ENCODE measurements at places on chromosomes 3 and 15.
A peak's percentile ranks its signal among the peaks of the same experiment; 100 is the strongest.

GRCh38 chr3:103991461-103992115 lies 1375.1 kb upstream of the ALCAM start:
- DNase-seq, result no peak

- peak; percentile 20 for DNase-seq
Measured at GRCh38 chr3:65672871-65673815, 365.6 kb downstream of the MAGI1 start.

- no peak for DNase-seq
Measured at GRCh38 chr15:42984493-42985034, 64.0 kb upstream of the TTBK2 start.

GRCh38 chr15:95347837-95348236 lies 982.7 kb upstream of the NR2F2 start:
- no peak for DNase-seq

DNA sequence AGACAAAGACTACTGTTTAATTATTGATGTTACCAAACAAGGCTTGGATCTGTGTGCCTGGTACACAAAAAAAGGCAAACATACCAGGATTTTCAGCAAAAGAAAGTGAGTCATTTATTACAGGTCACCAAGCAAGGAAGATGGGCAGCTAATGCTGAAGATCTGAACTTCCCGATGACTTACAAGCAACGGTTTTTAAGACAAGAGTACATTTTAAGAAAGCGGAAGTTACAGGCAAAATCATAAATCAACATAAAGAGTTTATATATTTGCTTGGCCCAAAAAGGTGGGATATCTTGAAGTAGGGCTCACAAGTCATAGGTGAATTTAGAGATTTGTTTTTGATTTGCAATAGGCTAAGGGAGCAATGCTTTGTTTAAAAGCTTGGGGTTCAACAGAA lies 125.4 kb upstream of the SPATA16 start:
- DNase-seq, result no peak

GRCh38 chr3:99663977-99664376 lies 25.6 kb downstream of the COL8A1 start:
- DNase-seq, result no peak

DNA sequence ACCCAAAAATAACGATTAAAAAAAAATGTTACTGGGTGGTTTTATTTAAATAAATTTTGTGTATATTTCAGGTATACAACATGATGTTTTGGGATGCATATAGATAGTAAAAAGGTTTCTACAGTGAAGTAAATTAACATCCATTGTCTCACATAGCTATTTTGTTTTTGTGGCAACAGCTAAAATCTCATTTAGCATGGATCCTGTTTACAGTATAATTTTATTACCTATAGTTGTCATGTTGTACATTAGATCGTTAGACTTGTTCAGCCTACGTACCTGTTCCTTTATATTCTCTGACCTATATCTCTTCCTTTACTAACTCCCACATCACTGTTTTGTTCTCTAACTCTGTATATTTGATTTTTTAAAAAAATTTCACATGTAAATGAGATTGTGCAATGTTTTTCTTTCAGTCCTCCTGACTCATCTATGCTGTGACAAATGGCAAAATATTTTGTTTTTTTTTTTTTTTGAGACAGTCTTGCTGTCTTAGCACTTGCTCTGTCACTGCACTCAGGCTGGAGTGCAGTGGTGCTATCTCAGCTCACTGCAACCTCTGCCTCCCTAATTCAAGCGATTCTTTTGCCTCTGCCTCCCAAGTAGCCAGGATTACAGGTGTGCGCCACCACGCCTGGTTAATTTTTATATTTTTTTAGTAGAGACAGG lies 45.6 kb downstream of the OIP5 start:
- no peak for DNase-seq

DNA sequence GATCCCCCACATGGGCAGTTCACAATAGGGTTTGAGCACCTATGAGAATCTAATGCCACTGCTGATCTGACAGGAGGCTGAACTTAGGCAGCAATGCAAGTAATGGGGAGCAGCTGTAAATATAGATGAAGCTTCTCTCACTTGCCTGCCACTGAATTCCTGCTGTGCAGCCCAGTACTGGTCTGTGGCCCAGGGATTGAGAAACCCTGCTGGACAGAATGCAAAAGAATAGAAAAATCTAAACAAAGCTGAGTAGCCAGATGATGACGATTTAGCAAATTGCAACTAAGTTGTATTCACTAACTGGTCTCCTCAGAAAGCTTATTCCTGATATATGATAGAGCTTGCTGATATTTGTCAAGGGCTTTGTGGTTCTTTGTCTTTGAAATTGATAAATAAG lies 34.3 kb upstream of the APH1B start:
- DNase-seq, result no peak

GRCh38 chr3:51123531-51123930 lies 261.6 kb upstream of the MANF start:
- DNase-seq, result no peak

GRCh38 chr3:33218446-33219174 lies at the start of gene SUSD5:
SUSD5 (minus strand) TSS chr3:33218810; CDS start chr3:33218797, 13 bp downstream.
- DNase-seq, result no peak

DNA sequence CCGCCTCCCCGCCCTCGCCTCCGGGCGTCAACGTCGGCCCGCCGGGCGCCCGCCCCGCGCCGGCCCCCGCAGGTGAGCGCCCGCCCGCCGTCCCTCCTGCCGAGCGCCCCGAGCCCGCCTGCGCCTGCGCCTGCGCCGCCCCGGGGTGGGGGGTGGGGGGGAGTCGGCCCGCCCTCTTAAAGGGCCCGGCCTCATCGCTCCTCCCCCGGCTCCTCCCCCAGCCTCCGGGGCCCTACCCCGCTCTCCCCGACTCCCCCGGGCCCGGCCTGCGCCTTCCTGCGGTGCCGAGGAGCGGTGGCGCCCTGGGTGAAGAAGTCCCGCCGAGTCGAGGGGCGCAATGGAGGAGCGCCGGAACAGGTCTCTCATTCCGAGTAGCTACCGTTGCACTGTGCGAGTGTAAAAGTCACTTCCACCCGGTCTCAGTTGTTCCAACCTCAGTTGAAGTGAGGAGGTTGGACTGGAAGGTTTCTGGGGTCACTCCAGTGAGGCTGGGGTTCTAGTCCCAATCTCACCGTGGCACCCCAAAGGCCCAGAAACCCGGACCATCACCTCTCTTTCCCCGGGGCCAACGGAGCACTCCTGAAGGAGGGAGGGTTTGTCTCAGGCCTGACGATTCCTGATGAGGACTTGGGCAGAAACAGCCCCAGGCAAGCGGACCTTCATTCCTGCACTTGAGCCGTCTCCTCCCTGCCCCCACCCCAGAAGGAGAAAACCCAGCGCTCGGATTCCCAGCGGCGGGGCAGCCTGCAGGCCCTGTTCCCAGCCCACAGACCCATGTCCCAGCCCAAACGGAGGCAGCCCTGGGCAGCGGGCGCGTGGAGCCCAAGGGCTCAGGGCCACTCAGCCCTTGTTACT lies 1.5 kb upstream of the TNK2 start:
- peak; percentile 91 for DNase-seq

- DNase-seq, result no peak
Measured at GRCh38 chr15:64854526-64854925, 12.8 kb downstream of the PLEKHO2 start.

GRCh38 chr15:39616731-39617455 lies 36.0 kb downstream of the THBS1 start:
- DNase-seq, result no peak

DNA sequence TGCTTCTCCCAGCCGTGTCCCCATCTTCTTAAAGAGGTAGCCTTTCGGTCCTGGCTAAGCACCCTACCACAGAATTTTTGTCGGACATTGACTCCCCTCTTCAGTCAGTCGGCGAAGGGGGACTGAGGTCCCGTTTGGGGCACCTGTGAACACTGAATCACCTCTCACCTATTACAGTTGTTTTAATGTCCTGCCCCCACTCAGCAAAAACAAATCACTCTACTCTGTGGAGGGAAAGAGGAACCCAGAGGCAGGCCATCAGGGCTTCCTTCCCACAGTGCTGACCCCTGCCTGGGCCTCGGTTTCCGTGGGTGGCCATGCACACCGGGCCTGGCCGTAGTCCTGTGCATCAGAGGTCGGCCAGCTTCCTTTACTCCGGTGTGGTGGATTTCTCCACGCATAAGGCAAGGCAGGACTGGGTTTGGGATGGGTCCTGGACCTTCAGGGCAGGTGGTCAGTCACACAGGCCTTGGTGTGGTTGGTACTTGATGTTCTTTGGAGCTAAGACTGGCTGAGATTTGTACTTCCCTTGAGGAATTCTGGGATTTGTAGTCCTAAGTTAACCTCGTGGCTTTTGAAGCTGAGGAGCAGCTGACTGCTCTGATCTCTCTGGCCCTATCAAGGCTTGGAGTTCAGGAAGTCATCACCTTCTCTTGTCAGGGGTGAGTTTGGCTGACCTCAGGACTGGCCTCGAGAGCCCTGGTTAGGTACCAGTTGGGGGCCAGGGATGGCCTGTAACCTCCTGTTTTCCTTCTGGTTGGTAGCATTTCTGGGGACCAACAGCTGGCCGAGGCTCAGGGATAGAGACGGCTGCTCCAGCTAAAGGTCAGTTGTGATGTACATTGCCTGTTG lies 627 bp upstream of the FAM131A start:
- DNase-seq, result no peak

DNA sequence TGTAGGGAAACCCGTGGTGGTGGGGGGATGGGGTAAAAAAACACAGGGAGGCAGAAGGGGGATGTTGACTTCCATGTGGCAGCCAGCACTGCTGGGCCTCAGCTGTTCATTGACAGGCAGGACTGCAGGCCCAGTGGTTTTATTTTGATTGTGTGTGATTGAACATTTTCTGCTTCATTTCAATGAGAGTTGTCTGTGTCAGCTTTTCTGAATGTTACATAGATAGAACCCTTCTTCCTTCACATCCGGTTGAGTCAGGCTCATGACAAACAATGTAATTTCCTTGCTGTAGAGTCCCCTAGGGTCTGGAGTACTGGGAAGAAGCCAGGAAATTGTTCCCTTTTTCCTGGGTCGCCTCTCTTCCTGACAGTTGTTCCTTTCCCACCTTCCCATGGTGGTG lies 8.2 kb upstream of the RPP25 start:
- DNase-seq, result no peak

DNA sequence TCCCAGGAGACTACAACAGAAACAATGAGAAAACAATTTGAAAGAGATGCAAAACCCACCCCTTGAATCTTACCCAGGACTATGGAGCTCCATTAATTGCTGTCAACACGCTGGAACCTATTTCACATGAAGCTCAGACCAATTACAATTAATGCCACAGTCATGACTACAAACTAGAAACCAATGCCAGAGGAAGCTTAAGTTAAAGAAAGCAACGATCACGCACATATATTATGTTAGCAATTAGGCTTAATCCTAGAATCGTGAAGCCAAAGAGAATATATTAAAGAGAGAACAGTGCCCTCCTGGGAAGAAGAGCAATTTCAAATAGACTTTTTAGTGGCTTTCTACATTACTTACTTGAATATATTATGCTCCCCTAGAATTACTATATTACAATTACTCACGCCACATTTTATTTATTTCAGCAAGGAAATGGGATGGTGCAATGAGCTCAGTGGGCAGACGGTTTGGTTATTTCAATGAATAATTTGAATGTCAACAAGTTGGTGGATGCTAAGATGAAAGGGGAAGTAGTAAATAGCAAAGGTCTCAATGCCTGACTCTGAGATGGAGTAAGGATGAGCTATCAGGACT lies 125.5 kb downstream of the GREM1 start:
- DNase-seq, result no peak

DNA sequence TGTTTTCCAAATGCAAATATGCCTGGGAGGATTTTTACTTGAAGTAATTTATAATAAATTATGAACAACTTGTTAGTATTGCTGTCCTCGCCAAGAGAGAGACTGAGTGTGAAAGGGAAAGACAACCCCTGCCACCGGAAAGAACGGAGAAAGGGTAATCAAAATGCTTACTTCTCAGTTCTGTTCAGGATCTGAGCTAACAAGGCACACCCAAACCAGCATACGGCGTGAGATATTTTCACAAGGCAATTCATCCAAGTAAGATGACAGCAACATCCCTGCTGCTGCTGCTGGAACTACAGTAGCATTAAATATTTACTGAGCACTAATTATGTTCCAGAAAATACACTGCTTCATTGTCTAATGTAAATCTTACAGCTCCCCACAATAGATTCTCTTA lies 96.1 kb downstream of the KBTBD8 start:
- no peak for DNase-seq

- DNase-seq, result no peak
Measured at GRCh38 chr3:188978421-188979171, 193.2 kb upstream of the TPRG1 start.

DNA sequence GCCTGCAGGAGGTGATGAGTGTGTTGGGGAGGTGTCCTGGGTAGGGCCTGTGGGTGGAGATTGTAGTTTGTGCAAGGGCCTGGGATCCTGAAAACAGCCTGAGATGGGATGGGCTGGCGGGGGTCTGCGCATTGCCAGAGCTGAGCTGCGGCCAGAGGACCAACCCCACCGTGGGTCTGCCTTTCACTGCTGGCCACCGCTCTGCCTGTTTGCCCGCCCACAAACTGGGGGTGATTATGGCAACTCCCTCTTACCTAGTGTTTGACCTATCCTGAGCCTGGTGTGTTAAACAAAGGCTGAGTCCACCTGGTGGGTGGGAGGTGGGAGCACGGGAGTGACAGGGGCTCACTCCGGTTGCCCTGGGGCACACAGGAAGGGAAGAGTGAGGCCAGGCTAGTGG lies 9.8 kb downstream of the ABTB1 start:
- DNase-seq, result peak; percentile 2

- DNase-seq, result no peak
Measured at GRCh38 chr3:161355508-161355907, 15.8 kb downstream of the SPTSSB start.

DNA sequence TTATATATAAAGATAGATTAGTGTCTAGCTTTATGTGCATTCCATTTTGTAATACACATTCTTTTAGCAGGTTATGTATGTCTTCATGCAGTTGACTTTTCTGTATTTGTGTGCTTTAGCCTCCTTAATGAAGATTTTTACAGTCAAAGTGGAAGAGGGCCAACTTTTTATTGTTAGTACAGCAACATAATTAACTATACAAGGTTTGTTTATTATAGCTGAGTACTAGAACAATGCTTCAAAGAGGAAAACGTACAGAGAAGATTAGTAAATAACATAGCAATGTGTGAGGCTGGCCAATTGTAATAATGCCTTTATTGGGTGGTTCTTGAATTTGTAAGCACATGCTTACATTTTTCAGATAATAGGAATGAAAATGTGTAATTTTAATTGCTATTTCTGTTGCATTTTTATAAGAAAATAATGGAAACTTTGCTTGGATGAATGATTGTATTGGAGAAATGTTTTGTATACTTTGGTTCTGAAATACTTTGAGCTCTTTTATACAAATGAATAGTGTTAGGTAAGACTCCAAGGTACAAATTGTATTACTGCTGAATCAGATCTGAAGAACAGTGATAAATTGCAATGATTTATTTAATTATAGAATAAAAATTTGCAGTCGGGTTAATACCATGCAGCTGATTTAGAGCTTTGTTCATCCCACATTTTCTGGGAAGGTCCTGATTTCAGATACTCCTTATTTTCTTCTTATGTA lies 41.4 kb downstream of the UBE2E2 start:
- no peak for DNase-seq
